ENCODE measurements at places on chromosomes 11 and 22. TPM values are rescaled to one million over a fixed set of nuclear protein-coding genes. Genes with fewer than 3 reads are reported as not detected.

Gene LMO2
- 1.0 TPM for total RNA-seq

Gene ANO3
- 0.42 TPM for total RNA-seq

Gene UBE2L6
- 25.0 TPM for total RNA-seq

Gene CHST1
- 3.5 TPM for total RNA-seq

Gene NEAT1
- 163 TPM for total RNA-seq

Gene OR52E8
- not detected for total RNA-seq

Gene NAT10
- 28.3 TPM for total RNA-seq

Gene H19
- 14.5 TPM for total RNA-seq

Gene PAX6
- total RNA-seq, result 115 TPM

DNA sequence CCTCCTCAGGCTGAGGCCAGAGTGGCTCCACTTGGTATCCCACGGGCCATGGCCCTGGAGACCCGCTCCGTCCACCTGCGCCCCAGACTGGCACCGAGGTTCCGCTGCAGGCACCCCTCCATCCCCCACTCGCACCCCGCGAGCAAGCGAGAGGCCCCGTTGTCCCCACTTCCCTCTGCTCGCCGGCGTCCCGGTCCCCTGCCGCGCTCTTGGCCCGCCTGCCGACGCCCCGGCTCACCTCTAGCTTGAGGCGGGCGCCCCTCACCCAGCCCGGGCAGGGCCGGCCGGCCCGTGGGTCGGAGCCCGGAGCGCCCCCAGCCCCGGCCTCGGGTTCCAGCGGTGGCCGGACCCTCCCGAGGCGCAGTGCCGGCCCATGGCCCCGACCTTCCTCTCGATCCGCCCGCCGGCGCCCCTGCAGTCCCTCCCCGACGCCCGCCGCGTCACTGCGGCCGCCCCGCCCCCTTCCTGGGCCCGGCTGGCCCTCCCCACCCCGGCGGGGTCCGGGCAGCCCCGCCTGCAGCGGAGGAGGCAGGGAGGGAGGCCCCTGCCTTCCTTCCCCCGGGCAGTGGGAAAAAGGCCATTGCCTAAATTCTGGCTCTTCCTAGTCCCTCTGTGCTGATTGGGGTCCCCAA is at the start of gene PITPNM1:
Gene PITPNM1 (minus strand): TSS at position 414 of the 632 bp plus-strand sequence. CDS start 1,183 bp downstream, outside the sequence.
- ATAC-seq, result peak; percentile 25

DNA sequence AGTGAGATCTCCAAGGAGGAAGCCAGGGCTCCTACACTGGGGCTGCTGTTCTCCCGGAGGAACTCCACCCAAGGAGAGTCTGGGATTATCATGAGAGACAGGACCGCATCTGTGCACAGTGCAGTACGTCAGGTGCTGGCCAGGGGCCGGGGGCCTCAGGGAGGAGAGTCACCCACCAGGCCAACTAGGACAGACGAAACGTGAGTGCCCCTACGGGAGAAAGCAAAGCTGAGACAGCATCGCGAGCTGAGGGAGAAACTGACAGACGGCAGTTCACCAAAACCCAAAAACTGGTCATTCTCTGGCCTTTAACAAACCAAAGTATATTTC is 273.4 kb downstream of the BRD1 start:
- ATAC-seq, result no peak

- peak; percentile 53 for ATAC-seq
Observed at GRCh38 chr11:116232364-116232828, 540.4 kb downstream of the BUD13 start.

DNA sequence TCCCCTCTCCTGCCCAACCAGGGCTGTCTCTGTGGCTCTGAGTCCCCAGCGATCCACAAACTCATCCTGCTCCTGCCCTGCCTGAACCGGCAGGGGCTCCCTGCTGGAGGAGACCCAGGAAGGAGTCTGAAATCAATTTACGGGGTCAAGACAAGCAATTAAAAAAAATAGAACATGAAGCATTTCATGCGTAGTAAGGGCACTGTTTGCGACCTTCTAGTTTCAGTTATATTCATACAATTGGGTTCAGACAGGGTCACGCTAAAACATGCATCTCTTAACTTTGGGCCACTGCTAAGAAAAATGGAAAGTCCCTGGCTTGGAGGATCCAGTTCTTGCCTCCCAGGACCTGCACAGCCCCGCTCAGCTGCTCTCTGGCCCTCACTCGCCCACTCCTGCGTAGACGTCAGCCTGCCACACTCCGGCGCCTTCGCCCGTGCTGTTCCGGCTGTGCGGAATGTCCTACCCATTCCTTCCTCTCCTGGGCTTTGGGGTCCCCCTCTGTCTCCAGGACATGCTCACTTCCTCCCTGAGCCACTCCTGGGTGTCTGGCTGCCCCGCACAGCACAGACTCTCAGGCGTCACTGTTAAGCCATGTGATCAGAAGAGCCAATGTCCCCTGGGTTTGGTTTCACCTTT is 12.8 kb downstream of the NFAM1 start:
- no peak for ATAC-seq

DNA sequence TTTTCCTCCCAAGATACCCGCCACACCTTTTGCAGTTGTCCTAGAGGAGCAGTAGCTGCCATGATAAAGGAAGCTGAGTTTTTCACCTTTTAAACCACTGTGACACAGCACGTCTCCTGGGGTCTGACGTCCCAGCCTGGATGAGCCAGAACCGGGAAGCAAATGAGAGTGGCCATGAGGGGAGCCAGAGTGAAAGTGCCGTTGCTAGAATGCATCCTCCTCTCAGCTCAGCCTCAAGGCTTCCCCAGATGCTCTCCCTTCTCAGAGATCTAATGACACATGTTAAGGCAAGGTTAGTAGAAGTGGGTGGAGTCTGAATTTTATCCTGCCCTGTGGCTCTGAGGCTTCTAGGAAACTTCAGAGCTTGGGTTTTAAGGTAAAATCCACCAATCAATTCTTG is 23.4 kb upstream of the HTR3A start:
- ATAC-seq, result peak; percentile 18

- ATAC-seq, result no peak
Observed at GRCh38 chr11:76646882-76647534, 23.5 kb downstream of the LRRC32 start.

DNA sequence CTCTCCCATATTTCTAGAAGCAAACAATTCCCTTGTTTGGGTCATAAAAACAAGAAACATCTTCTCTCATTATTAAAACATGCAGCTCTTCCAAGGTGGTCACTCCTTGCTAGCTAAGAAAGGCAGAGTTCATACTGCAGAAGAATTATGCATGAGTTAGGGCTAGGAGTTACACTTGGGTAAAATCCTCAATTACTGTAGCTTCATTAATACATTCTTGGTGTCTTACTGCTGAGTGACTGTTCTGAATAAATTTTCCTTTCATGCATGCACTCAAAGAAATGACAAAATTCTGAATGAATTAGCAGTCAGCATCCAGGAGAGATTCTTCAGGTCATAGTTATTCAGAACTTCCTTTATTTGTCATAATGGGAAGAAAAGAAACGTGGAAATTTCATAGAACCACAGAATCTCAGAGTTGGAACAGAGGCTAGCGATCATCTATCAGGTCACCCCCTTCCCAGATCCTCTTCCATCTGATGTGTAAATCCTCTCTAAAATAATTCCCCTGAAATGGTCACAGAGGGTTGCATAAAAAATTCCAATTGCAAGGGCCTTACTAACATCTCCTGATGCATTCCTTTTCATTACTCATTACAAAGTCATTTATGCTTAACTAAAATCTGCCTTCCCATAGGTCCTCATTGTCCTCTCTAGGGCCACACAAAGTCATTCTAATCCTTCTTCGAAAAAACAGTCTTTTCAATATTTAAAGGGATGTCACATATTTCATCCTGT is 771.5 kb downstream of the DLG2 start:
- no peak for ATAC-seq

DNA sequence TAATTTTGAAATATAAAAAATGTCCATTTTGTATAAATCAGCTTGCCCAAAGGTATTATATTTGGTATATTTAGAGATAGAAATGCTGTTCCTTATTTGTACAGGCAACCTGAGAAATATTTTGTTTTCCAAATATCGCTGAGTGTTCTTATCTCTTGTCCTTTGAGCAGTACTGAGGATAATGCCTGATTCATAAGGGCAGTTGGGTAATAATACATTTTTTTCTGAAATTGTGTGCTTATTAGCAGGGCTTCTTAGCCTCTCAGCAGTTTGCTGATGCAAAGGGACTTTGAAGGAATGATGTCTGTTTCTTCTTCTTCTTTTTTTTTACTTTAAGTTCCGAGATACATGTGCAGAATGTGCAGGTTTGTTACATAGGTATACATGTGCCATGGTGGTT is 69.1 kb downstream of the LDLRAD3 start:
- ATAC-seq, result no peak

DNA sequence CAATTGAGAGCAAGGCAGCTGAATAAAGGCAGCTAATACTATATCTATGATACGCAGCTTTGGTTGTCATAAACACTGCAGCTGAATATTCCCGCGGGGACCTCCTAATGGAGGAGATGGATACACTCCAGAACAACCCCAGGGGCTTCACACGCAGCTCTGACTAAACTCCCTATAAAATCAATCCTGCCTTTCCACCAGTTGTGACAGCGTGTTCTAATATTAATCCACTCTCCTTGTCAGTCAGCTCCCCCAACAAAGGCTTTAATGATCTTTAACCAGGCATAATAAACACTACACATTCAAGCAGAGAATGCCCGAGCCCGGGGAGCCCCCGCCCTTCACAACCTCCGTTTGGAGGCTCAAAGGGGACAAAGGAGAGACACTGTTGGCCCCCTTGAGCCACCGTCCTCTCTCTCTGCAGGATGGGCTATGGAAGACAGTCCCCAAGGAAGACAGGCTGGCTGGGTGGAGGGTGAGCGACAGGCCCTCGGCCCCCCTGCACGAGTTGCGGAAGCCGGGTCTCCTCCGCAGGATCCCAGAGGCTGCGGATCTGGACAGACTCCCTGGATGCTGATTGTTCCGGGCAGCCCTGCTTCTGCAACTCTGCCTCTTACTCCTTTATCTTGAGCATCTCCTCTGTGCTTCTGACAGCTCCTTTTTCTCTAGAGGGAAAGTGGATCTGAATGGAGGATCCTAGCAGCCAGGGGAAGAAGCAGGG is 565.2 kb downstream of the BUD13 start:
- peak; percentile 87 for ATAC-seq

DNA sequence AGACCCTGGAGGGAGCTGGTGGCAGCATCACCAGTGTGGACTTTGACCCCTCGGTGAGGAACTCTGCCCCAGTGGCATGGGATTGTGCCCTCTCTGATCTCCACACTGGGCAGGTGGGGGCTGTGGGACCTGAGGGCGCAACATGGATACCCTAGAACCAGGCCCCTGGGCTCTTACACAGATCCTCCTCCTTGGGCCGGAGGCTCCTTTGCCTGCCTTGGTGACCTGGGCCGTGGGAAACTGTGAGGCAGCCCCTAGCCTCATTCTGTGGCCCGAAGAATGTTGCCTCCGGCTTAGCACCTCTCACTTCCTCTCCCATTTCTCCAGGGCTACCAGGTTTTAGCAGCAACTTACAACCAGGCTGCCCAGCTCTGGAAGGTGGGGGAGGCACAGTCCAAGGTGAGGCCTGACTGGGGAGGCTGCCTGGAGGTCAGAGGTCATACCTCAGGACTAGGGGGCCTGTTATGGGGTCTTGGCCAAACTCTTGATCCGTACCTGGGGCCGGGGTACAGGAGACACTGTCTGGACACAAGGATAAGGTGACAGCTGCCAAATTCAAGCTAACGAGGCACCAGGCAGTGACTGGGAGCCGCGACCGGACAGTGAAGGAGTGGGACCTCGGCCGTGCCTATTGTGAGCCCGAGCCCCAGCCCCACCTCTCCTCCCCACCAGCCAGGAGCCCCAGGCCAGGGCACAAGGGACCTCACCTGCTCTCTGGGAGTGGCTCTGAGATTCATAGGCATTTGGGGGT is 12.2 kb downstream of the ATG16L2 start:
- no peak for ATAC-seq

DNA sequence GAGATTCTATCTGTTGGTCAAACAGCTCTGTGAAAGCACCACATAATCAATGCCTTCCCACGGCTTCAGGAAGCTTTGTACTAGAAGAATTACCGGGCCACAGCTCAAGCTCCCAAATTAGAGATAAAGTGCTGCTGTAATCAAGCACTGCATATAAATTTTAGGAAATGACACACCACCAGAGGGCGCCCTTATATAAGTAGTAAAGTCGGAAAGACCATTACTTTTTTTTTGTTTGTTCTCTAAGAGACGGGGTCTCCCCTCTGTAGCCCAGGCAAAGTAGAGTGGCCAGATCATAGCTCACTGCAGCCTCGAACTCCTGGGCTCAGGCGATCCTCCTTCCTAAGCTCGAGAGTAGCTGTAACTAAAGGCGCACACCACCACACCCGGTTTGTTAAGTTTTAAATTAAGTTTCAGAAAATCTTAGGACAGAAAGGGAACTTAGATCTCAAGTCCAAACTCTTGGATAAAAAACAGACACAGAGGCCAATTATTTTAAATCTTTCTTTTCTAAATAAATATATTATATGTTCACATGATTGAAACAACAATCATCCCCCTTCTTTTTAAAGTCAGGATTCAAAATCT is 32.6 kb downstream of the PRCP start:
- ATAC-seq, result peak; percentile 63

DNA sequence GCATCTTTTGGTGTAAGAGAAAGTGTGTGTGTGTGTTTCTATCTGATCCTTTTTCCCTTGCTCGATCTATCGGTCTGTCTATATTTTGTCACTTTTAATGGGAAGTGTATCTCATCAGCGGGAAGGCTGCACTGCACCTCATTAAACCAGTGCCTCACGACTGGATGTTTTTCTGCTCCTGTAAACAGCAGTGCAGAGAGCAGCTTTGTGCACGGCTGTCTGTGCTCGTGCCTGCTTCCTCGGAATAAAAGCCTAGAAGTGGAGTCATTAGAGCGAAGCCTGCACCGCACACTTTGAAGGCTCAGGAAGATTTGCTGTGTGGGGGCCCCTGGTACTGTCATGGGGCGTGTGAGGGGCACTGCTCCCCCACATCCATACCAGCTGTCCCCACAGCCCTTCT is 27.0 kb upstream of the PARVG start:
- ATAC-seq, result peak; percentile 79

DNA sequence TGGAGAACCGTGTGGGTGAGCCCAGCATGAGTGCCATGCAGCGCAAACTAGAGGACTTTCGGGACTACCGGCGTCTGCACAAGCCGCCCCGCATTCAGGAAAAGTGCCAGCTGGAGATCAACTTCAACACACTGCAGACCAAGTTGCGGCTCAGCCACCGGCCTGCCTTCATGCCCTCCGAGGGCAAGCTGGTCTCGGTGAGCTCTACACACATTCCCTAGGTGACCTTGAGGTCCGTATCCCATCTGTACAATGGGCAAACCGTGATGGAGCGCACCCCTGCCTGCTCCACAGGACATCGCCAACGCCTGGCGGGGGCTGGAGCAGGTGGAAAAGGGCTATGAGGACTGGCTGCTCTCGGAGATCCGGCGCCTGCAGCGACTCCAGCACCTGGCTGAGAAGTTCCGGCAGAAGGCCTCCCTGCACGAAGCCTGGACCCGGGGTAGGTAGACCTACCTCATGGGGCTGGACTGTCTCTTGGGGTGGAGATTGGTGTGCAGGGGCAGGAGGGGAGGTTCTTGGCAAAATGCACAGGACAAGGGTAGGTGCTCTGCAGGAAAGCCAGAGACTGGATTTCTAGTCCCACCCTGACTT is 10.6 kb downstream of the CTSF start:
- no peak for ATAC-seq

- no peak for ATAC-seq
Observed at GRCh38 chr11:9057888-9058287, 33.5 kb downstream of the SCUBE2 start.

GRCh38 chr11:132429685-132430084 is 1059.3 kb downstream of the NTM start:
- peak; percentile 0 for ATAC-seq

- ATAC-seq, result no peak
Observed at GRCh38 chr11:83773950-83774880, 488.0 kb upstream of the CCDC90B start.
